Activated T-helper 1 cell treated with anti-CD3 and anti-CD28 coated beads, Interleukin-12 subunit alpha, Interleukin-12 subunit beta, Interleukin-2, Interleukin-4 antibody, amounts not matched to agents 30 ng/mL and 10 ng/mL and 1 ng/mL, durations not matched to agents 14 hours and 24 hours and 36 hours (primary cell): ENCODE measurements at places on chromosomes 5 and 9. TPM values are rescaled to one million over a fixed set of nuclear protein-coding genes. Genes with fewer than 3 reads are reported as not detected.
A peak's percentile ranks its signal among the peaks of the same experiment; 100 is the strongest.

MLANA gene
- not detected in 2 replicates for total RNA-seq

WDR38 gene
- total RNA-seq, result not detected in 2 replicates

- no peak for DNase-seq
Measured at GRCh38 chr5:99243111-99243510, 314.3 kb upstream of the CHD1 start.

SLC46A2 gene
- total RNA-seq, result not detected in 2 replicates

DBH gene
- total RNA-seq, result not detected in 2 replicates

- DNase-seq, result peak; percentile 36
Measured at GRCh38 chr5:173618927-173619519, 2.6 kb upstream of the BOD1 start.

DNA sequence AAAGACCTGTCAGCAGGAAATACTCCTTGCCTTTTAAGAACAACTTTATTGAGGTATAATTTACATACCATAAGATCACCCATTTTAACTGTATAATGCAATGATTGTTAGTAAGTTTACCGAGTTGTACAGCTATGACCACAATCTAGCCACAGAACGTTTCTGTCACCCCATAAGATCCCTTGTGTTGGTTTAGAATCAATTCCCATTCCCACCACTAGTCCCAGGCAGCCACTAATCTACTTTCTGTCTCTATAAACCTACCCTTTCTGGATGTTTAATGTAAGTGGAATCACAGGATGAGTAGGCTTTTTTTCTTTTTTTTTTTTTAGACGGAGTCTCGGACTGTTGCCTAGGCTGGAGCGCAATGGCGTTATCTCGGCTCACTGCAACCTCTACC is 4.4 kb downstream of the GPR107 start:
- DNase-seq, result no peak

SELENOP gene
- not detected in 2 replicates for total RNA-seq

GRCh38 chr5:112823656-112824055 is 37.4 kb upstream of the SRP19 start:
- DNase-seq, result no peak

WWC1 gene
- total RNA-seq, result 0.32 and 0.70 TPM in 2 replicates

ANKRD18B gene
- 1.2 and 3.5 TPM in 2 replicates for total RNA-seq

- no peak for DNase-seq
Measured at GRCh38 chr9:37178742-37179141, 58.4 kb downstream of the ZCCHC7 start.

DNA sequence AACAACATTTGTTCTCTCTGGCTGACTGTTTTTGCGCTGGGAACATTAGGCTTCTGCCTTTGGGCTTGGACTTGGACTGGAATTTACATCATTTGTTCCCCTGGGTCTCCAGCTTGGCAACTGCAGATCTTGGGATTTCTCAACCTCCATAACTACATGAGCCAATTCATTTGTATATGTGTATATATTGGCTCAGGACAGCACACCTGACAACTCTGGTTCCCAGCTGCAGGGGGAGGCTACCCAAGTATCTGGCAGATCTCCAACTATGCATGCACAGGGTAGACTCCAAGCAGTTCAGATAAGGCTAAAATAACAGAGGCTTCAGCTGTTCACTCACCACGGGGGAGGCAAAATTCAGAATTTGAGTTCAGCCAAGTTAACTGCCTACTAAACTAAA is 31.6 kb upstream of the F2RL1 start:
- DNase-seq, result no peak

GRCh38 chr5:123066016-123066415 is 23.0 kb upstream of the PRDM6 start:
- no peak for DNase-seq

DNA sequence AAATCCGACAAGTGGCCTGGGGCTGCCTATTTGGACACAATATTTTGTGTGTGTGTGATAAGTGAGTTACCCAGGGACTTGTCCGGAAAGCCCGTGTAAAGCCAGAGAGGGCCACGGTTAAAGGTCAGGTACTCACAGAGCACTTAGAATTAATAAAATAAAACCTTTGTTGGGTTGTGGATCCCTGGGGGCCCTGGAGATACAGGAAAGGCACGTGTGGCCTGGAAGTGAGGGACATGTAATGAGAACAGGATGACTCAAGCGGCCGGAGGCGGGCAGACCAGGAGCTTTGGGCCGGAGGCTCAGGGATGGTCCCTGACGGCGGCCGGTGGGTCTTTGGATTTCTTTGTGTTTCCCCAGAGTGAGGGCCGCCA is 1.0 kb downstream of the DMRT2 start:
- DNase-seq, result no peak

DNA sequence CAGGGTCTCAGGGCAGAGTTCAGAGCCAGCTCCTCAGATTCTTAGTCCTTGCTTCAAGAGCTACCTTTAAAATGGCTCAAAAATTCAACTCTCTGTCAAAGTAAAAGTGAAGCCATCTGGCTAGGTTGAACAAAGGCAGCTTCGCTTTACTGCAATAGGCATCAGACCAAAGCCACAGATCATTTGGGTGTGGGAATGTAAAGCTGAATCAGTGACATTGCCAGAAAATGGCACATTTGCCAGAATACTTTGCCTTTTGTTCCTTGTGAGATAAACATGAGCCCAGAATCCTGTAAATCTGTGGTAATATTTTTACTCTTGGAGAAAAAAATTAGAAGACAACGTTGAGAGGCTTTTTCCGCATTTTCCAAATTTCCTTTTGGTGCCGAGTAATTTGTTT is 210.5 kb downstream of the PALM2AKAP2 start:
- no peak for DNase-seq

- DNase-seq, result no peak
Measured at GRCh38 chr5:169862391-169862811, 117.9 kb downstream of the INSYN2B start.

NUTM2F gene
- total RNA-seq, result not detected in 2 replicates

DNA sequence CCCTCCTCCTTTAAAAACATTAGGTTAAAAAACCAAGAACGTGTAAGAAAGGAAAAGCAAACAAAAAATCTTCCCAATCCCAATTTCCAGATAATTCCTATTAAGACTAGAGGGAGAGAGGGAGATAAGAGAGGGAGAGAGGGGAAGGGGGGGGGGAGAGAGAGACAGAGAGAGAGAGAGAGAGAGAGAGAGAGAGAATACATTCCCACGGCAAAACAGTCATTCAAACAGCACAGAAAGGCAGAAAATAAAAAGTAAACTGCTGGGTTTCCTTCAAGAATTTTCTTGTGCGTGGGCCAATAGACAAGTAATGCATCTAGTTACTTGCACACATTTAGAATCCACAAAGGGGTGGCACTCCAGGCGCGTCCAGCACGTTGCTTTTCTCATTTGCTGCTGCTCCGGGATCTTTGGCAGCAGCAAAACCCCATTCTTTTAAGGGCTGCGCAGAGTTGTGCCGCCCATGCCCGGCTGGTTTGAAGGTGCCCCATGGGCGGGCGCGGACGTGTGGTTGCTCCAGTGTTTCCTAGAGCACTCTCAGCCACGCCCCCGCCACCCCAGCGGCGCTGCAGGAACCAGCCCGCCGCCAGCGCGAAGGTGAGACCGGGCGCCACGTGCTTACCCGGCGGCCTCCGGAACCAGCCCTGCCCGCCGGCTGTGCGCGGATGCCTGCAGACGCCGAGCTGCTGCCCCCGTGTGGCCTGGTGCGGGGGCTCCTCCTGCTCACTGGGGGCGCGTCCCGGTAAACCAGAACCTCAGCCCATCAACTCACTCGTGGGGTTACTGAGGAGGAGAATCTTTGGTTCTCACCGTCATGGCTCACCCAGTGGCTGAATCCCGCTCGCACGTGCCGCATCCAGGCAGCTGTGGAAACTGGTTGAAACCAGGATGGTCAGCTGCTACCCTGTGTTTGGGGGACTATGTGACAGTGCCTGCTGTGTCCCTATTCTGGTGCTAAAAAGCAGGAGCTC is 44.6 kb downstream of the STC2 start:
- DNase-seq, result peak; percentile 60

DNA sequence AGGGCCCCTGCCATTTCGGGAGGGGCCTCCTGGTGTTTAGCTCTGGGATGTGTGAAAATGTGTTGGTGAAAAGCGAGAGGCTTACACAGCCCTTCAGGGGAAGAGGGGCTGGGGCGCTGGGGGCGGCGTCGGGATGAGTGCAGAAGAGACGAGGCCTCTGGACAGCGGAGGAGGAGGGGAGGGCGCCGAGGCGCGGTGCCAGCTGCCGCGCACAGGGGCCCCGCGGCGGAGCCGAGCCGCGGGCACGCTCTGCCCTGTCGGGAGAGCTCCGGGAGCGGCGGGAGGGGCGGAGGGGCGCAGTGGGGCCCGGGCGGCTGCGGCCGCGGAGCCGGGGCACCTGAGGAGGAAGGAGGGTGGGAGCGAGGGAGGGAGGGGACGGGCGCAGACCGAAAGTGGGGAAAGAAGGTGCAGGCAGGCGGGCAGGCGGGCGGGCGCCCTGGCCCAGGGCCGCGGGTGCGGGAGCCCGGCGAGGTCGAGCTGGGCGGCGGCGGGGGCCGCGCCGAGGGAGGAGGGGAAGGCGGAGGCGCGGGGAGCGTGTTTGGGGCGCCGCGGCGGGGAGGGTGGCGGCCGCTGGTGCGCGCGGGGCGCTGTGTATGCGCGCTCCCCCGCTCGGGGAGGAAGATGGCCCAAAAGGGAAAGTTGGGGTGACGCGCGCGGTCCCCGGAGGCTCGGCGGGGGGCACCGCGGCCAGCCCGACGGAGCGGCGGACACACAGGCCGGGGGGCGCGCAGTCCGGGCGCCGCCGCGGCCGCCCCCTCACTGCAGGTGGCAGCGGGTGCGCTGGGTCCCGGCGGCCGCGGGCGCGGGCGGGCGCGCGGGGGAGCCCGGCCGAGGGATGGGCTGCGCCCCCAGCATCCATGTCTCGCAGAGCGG is at the start of gene PDE8B:
TSS of gene PDE8B (plus strand) at position 590 of the 873 bp plus-strand sequence. CDS start at position 836, 246 bp downstream.
- no peak for DNase-seq

GRCh38 chr5:82418608-82418950 is 140.4 kb upstream of the RPS23 start:
- DNase-seq, result no peak

DNA sequence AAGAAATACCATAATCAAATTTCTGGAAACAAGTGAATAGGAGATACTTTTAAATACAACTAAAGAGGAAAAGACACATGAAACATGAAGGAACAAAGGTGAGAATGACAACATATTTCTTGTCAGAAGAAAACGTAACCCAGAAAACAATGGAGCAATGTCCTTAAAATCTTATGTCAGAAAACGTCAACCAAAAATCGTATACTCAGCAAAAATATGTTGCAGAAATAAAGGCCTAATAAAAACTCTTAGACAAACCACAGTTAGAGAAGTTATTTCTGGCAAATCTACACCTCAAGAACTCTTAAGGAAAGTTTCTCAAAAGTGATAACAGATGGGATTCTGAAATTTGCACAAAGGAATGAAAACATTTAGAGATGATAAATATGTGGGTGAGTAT is 66.3 kb upstream of the FBXL7 start:
- no peak for DNase-seq

LRRTM2 gene
- total RNA-seq, result 0.12 TPM in 1 of 2 replicates, not detected in the other

DNA sequence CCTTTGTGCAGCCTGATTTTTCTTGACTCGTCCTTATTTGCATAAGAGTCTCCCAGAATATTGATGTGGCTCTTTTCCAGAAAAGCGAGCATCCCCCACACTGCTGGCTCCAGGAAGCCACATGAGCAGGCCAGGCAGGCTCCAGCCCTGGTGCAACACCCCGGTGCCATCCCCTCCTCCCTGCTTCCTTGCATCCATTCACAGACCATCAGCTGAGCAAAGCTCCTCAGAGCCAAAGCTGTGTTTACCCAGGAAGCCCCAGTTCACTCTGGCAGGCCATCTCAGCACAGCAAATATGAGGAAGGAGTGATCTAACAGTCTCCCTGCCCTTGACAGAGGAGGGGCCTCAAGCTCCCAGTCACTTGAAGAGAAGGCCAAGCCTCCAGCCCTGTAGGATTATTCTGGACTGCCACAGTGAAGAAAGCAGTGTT is 34.4 kb downstream of the INSYN2B start:
- no peak for DNase-seq

- DNase-seq, result no peak
Measured at GRCh38 chr5:113223831-113224604, 210.8 kb downstream of the TSSK1B start.

GRCh38 chr5:98050583-98050982 is 722.9 kb upstream of the RGMB start:
- DNase-seq, result no peak

DNA sequence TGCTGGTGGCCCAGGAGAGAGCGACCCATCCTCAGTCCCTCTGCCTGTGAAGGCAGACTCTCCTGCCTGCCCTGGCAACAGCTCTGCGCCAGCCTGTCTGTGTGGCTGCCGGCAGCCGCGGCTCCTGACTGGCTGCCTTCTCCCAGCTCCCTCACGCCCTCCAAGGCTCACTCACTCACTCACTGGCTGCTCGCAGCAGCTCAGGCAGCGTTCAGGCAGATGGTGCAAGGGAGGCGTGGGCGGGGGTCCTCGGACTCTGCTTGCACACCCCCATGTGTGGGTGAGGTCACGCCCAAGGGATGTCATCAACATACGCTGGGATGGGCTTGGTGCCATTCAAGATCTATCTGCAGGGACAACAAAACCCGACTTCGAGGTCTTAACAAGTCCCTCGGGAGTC is 66.7 kb downstream of the DAB2IP start:
- DNase-seq, result no peak

- DNase-seq, result no peak
Measured at GRCh38 chr5:39151745-39152144, 67.6 kb downstream of the FYB1 start.

TYRP1 gene
- not detected in 2 replicates for total RNA-seq

- no peak for DNase-seq
Measured at GRCh38 chr9:3585606-3586005, 59.8 kb upstream of the RFX3 start.

GRCh38 chr5:35789732-35790456 is 66.8 kb upstream of the IL7R start:
- no peak for DNase-seq

GMCL2 gene
- total RNA-seq, result not detected in 2 replicates

FAM169A gene
- total RNA-seq, result 3.2 and 3.5 TPM in 2 replicates
